Fibroblast of lung (primary cell): ENCODE measurements at places on chromosomes 6 and 20.

- DNase-seq, result peak; percentile 88
These were observed 44.3 kb downstream of the KHDC1L start for GRCh38 chr6:73180763-73181619.

DNA sequence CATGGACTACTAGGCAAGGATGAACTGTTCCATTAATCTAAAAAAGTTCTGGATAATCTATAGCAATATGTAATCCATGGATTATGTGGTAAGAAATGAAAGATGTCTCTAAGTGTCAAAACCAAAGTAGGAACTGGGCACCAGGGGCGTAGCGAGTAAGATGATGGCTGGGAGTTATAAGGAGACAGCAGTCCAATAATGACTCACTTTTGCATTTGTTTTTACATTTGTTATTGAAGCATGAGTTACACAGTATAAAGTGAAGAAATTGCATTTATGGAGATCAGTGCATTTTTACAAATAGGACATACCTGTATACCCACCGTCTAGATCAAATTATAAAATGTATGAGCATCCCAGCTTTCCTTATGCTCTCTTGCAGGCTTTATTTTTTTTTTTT lies 878.5 kb upstream of the MAP3K7 start:
- no peak for DNase-seq

- no peak for DNase-seq
These were observed 14.5 kb upstream of the COL12A1 start for GRCh38 chr6:75220357-75220756.

DNA sequence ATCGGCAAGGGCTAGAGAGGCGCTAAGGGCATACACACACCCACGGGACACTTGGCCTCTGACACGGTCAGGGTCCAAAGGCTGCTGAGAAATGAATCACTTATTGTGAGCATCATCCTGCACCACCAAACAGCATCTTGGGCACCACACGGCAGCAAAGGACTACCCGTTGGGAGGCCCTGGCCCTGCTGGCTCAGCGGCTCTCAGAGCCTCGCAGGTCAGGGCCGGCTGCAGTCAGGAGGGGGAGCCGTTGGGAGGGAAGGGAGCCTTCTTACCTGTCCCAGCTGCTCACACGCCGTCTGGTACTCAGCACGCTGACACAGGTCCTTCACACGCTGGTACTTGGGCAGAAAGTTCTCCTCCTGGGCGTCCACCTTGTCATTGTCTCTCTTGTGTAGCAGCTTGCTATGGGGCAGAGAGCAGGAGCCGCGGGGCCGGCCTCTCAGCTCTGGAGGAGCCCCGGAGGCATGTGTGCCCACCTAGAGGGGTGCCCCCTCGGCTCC lies 109.0 kb downstream of the SULF2 start:
- no peak for DNase-seq

DNA sequence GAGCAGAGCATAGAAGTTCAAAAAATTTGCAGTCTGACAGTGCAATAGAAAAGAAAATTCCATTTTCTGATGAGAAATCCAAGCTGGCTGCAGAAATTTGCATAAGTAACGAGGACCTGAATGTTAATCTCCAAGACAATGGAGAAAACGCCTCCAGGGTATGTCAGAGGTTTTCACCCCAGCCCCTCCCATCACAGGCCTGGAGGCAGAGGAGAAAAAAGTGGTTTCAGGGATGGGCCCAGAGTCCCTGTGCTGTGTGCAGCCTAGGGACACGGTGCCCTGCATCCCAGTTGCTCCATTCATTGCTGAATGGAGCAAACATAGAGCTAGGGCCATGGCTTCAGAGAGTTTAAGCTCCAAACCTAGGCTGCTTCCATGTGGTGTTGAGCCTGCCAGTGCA lies 327.9 kb upstream of the KHDRBS2 start:
- DNase-seq, result no peak

DNA sequence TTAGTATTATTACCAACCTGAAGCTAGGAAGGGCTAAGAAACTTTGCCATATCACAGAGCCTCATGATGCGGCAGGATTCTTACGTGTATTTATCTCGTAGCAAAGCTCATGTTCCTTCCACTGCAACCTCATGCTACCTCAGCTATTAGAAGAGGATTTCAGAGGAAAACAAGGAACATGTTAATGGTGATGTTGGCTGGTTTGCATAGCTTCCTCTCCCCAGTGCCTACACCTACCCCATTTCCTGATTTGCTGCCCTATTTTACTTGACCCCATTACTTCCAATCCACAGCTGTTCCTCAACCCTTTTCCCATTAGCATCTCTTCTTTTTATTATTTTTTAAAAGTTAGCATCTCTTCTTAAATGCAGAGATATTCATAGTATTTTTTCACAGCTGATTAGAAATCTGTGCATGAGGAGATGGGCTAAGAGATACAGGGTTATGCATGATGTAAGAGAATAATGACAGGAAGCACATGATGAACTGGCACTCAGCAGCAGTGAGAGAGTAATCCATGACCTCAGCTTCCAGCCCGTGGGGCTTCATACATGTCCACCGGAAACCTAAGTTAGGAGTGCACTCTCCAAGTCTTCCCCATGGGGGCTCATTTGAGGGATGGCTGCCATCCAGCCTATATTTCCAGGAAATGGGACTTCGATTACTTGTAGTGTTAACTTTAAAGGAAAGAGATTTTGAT lies 106.1 kb upstream of the ASF1A start:
- peak; percentile 23 for DNase-seq
